ENCODE measurements at places on chromosomes 6 and 20.

DNA sequence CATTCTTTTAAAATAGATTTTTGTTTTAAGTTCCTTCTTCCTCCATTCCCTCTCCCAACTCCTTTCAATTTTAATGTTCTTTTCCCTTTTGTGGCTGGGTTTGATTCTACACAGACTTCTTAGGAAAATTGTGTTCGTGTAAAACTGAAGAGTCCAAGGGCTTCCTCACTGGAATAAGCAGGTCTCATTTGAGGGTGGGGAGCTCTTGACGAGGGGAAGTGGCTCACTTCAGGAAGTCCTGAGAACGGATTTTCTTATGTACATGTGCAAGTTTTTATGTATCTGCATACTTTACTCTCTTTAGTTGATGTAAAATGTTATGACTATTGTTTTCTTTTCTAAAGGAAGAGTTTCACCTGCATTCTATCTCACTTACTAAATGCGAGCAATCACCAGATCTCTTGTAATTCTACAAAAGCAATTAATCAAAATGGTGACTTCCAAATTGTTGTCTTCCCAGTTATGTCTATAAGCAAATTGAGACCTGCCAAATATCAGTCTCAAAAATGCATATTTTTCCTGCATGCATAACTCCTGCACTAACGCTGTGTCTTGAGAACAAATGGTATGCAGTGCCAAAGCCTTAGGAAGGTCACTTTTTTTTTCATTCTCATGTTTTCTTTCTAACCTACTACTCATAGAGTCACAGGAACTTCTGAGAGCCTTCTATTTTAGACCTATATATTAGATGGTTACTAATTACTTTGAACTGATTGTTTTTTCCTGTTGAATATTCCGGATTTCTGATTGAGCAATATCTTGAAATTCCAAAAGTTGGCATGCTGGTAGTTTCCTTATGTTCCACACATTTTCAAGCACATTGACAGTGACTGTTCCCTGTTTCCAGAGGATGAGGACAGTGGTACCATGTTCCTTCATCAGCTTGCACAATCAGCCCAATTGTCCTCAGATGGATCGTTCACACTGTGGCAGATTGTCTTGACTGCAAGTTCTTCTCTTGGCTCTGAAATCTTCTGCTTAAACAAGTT, 251.9 kb upstream of the PRDM1 start:
- DNase-seq, result no peak

- no peak for DNase-seq
Measured at GRCh38 chr6:9482030-9482738, 932.7 kb downstream of the TFAP2A start.

DNA sequence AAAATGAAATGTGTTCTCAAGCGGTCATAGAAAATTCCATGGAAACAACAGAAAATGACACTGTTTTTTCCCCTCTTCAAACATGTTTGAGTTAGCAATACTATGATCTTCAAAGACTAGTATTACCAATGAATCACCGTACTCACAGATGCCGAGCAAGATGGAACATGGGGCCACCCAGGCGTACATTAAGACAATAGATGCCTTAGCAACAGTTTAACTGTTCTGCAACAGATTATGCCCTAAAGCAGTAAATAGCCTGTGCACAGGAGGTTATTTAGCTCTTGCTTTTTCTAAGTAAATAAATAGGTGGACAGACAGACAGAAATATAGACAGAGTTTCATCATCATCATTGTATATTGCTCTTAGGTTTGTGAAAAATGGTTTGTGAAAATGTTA, 284.0 kb upstream of the DEFB112 start:
- no peak for DNase-seq

- DNase-seq, result no peak
Measured at GRCh38 chr20:57586370-57586793, 25.5 kb downstream of the PCK1 start.

DNA sequence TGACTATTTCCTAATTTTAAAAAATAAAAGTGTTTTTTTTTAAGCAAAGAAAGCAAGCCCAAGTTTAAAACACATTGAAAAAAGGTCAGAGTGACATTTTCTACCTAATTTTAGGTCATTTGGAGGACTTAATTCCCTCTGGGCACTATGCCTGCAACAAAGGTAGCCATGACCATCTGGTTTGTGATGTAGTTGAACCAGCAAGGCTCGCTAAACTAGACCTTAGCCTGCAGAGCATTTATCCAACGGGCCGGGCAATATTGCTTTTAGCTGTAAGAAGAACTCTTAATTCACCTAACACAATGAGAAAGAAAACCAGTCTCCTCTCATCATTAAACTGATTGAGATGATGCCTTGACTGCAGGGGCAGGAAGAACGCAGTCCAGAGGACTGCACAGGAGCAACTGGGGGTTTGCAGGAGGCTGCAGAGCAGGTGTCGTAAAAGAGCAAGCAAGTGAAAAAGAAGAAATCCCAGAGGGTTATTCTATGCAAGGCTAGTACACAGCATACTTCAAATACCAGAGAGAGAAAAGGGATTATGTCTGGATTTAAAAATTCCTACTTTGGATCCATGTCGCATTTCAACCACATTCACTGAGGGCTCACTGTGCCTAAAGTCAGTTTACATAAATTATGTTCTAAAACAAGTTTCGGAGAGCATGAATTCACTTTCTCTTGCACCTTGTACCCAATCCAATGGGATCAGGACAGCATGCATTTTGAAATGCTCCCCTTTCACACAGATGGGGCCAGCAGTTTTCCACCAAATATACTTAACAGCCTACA, 12.8 kb downstream of the TRAF3IP2 start:
- no peak for DNase-seq

DNA sequence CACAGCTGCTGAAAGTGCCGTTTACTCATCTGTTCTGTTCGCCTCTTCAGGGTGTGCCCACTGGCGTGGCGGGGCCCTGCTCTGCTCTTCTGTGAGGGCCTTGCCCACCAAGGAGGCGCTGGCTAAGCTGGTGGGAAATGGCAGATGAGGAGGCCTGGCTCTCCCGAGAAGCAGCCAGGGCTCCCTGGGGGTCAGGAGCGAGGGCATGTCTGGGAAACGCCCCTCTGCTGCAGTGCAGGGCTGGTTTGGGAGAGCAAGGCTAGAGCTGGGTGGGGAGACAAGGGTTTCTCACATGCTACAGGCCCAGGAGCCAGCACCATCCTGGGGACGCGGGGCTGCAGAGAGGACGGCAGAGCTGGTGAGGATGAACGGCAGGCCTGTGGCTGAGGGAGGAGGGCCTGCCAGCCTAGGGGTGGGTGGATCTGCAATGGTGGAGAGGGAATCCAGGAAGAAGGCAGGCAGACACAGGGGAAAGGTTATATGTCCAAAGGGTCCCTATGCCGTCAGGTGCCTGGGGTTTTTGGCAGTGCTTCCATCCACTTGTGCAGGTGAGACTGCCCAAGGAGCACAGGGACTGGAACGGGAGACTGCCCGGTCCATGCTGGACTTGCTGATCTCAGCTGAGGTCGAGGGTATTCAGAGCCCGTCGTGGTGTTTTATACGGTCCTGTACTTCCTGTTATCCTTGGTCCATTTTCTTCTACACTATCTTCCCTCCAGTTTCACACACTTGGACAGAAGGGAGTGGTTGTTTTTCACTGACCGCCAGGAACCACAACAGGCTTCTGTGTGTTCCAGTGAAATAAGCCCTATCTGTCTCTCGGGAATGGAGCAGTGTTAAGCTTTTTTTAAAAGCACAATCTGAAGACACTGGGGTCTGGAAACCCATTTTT, 119.2 kb downstream of the SYCP2 start:
- no peak for DNase-seq

DNA sequence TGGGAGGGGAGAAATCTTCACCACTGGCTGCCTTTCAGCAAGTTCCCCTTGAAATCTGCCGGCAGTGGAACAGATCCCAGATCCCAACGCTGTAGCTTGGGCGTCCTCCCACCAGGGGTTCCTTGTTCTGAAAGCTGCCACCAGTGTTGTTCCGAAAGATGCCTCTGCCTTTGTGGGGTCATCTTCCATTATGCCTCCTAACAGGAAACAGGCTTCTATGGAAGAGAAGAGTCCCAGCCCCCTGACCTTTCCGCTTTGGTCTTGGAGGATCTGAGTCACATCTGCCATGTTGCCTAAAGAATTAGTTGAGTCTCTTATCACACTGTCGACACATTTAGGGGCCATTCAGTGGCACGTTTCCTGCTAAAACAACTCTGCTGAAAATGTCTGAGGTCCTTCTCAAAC, 57.5 kb upstream of the NFATC2 start:
- no peak for DNase-seq

DNA sequence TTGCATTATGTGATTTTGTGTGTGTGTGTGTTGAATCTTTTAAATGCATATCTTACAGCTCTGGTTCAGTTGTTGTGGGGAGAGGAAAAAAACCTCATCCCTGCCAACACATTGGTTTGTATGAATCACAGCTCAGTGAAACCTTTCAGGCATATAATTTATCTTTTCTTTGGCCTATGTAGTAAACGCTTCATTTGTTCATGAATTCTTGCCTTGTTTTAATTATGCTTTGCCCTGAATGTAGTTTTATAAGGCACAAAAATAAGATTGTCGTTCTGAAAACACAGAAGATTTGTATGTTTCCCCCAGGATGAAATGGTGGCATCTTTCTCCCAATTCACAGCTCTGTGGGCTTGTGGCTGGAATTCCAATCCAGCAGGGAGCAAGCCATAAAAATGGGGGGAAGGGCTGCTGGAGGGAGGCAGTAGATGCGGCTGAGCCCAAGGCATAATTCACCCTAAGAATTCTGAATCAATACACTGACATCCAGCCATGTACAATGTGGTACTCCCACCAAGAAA, 45.1 kb downstream of the BCAS1 start:
- DNase-seq, result no peak

DNA sequence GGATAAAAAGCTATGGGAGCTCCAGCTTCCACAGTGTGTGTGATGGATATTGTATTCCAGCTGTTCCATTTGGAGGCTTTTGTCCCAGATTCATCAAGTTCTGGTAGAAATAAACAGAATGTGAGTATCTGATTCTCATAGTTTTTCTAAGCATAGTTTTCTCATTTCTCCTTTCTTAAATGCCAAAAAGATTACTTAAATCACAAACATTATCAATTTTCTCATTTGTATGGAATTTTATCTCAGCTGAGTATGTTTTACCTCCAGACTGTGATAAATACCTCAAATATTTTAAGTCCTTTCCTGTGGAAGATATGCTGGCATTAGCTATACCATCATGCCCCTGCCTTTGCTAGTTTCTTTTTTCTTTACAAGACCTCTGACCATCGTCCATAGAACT, 767.3 kb downstream of the TFAP2A start:
- DNase-seq, result no peak

DNA sequence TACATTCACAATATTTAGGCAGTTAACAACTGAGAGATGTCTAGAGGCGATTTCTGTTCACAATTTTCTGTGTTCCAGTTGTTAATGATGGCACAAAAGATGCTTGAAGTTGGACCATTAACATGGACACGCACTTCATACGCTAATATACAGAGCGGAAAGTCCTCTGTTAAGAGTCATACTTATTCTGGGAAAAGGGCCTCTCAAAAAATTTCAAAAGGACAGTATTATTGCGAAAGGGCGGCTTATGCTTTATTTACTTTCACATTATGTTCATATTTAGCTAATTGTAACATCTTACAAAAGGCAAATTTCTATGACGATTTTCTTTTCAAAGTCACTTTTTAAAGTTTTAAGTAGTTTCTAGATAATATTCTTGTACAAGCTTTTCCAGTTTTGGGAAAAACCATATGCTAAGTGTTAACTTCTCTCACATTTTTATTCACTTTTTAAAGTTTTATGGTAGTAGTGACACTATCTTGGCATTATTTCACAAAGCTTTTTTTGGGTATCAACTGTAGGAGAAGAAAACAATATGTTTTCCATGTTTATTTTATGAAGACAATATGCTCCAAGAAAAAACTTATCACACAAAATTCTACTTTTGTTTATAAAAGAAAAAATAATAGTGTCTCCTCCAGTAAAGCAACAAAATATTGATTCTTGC, 62.3 kb downstream of the MAP7 start:
- no peak for DNase-seq
